ENCODE measurements at places on chromosomes 4 and X.

DNA sequence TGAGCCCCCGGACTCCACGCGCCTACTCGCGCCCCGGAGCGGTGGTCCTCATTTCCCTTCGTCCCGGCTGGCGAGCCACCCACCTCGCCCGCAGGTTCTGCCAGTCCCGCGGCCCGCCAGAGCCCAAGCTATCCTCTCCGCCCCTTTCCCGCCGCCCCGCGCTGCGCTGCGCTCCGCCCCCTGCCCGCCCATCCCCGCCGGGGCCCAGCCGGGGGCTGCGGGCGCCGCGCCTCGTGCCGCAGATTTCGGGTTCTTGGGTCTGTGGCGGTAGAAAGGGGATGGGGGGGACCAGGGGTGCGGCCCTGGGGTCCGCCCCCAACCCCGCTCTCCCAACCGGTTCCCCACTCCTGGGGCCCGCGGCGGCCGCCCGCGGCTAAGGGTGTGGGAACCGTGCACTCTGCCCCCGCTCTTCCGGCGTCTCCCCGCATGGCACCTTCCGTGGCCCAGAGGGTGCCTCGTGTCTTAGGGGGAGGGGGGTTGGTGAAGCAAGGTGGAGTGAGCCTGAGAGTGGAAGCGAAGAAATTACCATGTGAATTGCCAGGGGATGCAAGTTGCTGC, 650.8 kb upstream of the DIPK2B start:
- peak; percentile 38 for DNase-seq

DNA sequence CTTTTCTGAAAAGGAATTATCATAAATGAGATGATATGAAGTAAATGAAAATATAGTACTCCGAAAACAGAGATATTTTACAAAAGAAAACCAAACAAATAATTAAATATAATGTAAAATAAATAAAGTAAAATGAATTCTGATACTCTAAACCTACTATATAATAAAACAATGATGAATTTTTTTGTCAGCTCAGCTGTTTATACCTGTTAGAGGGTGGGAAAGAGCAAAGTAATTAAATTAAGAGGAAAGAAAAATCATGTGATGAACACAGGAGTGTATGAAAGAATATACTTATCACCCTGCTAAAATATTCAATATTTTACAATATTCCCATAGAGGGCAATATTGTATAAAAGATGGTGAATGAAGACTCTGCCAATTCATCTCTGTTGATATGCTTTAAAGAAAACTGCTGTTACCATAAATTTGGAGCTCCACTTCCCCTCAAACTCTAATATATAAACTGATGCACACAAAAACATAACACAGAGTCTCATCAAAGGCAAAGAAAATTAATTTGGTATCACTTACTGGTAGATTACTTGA, 6.5 kb upstream of the NDST4 start:
- DNase-seq, result no peak

DNA sequence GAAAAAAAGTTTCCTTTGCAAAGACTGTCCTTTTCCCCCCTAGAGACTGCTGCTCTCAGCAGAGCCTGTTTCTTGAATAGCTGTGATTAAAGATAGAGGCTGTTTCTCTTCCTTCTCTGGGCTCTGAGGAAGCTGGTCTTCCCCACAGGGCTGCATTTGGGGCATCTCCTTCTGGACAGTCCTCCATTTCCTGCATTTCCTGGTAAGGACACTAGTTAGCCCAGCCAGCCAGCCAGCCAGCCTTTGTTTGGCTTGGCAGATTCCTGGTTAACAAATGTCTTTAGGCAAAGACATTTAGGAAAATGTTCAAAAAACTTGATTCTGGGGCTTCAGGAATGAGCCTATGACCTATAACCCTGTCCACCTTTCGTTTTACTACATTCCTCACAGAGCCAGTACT, 34.0 kb upstream of the PLAC1 start:
- no peak for DNase-seq

- DNase-seq, result no peak
Measured at GRCh38 chr4:95155759-95156451, 392.9 kb downstream of the UNC5C start.

- DNase-seq, result no peak
Measured at GRCh38 chr4:25235401-25235800, 1.6 kb downstream of the PI4K2B start.

- no peak for DNase-seq
Measured at GRCh38 chr4:53928825-53929224, 135.6 kb downstream of the CHIC2 start.

GRCh38 chrX:418927-419729, 32.4 kb upstream of the PPP2R3B start:
- no peak for DNase-seq

DNA sequence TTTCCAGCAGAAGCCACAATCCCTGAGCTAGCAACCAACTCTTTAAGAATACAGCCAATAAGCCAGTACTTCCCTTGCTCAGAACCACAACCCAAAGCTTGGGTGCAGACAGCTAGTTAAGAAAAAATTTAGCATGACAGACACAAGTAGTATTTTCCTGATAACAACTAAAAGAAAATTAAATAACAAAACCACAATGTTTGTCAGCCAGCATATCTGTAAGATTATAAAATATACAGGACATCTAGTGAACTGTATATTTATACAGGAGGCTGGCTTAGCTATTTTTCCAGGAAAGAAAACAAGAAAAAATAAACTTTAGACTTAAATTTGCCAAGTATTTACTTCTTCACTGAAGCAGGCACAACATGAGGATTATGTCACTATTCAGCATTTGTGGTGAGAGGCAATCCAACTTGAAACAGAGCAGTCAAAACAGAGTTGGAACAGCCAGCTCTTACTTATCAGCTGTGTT, 6.6 kb downstream of the PF4V1 start:
- no peak for DNase-seq

DNA sequence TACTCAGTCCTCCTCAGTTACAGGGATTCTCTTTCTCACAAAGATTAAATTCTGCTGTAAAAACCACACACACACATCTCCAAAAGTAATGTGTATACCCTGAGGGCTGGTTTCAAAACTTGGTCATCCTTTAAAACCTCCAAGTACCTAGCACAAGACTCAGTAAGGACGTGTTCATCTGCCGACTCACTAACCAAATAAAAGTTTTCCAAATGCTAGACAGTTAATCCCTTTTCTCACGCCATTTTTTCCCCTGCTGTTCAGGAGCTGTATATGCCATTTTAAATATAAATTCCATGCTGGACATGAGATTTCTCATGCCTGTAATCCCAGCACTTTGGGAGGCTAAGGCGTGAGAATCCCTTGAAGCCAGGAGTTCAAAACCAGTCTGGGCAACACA, 3.9 kb upstream of the SAT1 start:
- no peak for DNase-seq

DNA sequence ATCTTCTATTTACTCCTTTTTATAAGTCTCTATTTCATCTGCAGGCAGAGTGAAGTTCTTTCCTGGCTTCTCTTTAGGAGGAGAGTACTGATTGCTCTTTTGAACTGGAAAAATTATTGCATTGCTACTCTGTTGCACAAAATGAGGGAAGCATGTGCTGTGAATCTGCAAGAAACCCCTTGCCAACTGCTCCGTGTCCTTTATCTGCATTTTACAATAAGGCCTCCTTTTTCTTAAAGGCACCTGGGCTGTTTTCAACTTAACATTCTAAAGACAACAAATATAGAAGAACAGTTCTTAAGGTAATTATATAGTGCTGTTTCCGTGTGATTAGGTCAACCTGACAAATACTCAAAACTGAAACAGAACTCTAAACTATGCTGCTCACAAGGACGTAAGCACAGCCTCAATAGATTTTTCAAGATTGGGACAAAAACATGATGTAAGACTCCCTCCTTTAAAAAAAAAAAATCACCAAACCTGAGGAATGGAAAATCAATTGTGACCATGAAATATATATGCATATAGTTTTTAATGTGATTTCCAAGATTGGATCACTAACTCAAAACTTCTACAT, 716.6 kb upstream of the INTU start:
- DNase-seq, result no peak

- no peak for DNase-seq
Measured at GRCh38 chrX:39360101-39360500, 558.8 kb downstream of the MID1IP1 start.

- DNase-seq, result no peak
Measured at GRCh38 chrX:4622486-4623167, 909.2 kb upstream of the PRKX start.

- no peak for DNase-seq
Measured at GRCh38 chr4:189129044-189129694, 811.5 kb upstream of the FRG1 start.

DNA sequence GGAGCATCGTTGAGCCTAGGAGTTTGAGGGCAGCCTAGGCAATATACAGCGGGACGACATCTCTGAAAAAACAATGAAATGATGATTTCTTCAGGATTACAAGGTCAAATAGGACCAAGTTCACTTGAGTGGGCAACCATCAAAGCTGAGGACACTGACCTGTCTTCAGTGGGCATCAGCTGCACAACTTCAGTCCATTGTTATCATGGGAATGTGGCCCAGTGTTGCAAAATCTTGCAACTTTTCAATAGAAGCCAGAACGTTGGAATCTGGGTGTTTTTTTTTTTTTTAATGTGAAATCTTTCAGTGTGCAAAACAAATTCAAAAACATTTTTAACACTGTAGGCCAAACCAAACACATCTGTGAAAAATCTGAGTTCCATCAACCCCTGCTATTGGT, 155.4 kb upstream of the PLAC1 start:
- no peak for DNase-seq

- no peak for DNase-seq
Measured at GRCh38 chr4:173499658-173500535, 30.1 kb downstream of the HAND2 start.

- no peak for DNase-seq
Measured at GRCh38 chrX:98627645-98628044, 1743.9 kb downstream of the RPA4 start.

DNA sequence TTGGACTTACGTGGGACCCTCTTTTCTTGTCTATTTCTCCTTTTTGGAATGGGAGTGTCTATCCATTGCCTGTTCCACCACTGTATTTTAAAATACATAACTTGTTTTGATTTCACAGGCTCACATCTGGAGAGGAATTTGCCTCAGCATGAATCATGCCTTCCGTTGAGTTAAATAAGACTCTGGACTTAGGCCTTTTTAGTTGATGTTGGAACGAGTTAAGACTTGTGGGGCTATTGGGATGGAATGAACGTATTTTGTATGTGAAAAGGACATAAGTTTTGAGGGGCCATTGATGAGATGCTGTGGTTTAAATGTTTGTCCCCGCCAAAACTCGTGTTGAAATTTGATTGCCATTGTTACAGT, 66.2 kb downstream of the BEX3 start:
- no peak for DNase-seq

GRCh38 chr4:153440475-153440874, 25.7 kb upstream of the TMEM131L start:
- DNase-seq, result no peak

- no peak for DNase-seq
Measured at GRCh38 chr4:74613266-74613665, 168.3 kb downstream of the AREG start.

DNA sequence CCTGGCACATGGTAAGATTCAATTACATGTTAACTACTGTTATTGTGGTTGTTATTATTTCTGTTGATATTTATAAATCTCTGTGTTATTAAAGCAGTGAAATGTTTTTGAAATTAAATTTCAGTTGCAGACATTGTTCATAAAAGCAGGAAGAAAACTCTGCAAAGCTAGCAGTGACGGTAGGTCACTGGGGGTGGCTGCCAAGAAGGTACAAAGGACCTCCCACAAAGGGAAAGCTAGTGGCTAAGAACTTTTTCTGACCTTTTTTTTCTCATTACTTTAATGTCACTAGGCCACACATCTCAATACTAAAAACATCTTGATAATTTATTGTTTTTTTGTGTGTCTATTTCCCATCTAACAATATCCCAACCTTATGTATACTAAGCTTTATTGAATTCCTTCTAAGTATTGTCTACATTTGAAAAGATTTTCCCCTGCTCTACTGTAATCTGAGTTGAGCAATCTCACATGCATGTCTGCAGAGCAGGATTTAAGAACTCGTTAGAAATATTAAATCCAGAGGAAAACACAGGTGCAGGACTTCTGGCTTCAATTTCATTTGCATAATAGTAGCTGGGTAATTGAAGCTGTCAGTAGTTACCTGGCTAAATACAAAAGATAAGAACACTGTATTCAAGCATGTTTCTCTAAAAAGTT, 197.3 kb downstream of the CFAP299 start:
- no peak for DNase-seq

DNA sequence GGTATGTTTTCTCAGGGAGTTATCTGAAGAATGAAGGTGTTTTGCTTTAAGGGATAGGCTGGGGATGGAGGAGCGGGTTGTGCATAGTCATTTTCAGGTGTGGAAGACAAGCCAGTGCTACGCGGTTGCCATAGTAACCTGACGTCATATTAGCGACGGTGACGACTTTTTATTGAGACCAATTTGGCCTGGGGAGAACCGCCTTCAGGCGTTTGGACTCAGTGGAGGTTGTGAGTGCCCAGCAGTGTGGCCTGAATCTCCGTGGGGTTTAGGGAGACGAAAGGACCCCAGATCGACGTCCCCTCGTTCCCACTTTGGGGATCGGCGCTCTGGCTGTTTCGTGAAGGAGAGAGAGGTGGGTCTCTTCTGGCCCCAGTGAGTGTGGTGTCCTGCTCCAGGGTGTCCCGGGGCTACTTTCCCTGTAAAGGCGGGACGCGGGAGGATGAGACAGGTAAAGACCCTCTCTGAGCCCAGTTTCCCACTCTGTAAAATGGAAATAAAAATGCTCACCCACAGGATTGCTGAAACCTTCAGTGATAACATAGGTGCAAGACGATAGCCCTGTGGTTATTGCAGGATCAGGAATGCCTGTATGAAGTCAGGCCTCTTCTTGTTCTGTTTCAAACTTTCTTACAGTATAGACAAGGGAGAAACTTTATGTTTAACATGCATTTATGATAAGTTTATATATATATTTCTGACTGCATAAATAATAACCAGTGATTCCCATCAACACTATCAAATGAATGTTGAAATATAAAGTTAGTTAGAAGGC, 48.6 kb downstream of the GPRASP3 start:
- peak; percentile 56 for DNase-seq

DNA sequence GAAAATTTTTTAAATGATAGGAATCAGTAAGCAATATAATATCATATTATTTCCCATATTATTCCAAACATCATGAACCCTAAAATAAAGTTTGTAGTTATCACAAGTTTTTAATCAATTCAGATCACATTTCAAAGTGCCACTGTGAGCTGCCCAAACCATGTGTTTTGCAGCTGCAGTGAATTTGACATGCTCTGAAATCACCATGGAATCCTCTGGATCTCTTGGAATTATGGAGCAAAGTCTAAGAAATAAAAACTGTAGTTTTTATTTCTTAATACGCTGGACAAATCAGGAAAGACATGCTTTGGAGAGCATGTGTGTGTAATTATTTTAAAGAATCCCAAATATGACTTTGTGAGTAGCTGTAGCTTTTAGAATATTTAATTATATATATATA, 262.7 kb downstream of the ANKRD50 start:
- DNase-seq, result no peak
